ENCODE measurements at places on chromosomes 12 and 14.

- DNase-seq: no peak
Measured at GRCh38 chr12:1398673-1399072, 195.7 kb downstream of the FBXL14 start.

DNA sequence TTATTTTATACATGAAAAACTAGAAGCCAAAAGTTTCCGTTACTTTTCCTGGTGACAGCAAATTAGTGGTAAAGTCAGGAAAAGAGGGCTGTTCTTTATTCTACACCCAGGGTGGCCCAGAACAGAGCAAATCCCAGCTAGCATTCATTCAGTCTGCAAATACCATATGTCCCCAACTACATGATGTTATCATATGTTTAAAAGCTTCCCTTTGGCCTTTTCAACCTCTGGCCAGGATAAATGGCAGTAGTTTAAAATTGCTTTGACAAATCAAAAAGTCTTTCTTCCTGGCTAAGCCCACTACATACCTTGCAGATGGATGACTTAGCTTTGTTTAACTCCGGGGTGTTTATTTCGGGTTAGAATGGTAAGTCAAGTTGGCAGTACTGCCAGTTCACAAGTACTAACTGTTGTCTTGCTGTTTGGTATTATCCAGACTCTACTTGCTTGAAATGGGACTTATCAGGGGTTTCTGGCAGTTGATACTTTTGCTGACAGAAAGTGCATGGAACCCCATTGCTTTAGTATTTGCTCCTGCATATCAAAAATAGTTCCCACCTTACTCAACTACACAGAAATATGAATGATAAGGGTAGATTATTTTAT is 69.7 kb downstream of the PKP2 start:
- no peak for DNase-seq

- DNase-seq: no peak
Measured at GRCh38 chr14:105918496-105919262, 392.3 kb downstream of the TMEM121 start.

GRCh38 chr12:109777544-109777943 is 55.7 kb downstream of the TRPV4 start:
- DNase-seq: peak; percentile 70

DNA sequence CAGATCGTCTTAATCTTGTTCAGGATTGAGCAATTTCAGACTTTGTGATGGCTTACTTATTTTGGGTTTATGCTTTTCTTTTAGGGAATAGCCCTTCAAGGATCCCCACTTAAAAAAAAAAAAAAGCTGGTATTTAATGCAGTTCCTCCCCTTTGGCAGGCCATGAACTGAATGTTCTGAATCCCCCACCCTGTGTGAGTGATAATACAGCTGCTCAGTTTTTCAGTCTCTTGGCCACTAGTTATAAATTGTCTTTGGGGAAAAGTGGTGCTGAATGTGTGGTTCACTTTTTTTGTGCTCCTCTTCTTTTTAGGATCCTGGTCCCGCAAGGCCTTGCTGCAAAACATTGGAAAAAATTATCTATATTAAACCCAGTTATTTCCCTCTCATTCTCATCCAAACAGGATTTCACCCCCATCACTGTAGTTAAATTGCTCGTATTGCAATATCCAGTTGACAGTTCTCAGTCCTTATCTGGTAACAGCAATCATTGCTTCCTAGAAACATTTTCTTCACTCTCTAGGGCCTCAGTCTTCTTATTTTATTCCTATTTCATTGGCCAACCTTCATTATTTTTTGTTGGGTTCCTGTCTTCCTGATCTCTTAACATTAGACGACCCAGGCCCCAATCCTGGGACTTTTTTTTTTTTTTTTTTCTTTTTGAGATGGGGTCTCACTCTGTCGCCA is 73.1 kb upstream of the PAWR start:
- no peak for DNase-seq

GRCh38 chr12:76559400-76560085 is at the start of gene OSBPL8:
TSS of gene OSBPL8 (minus strand) at chr12:76559771. CDS start at chr12:76487551, 72,220 bp downstream.
- DNase-seq: peak; percentile 82

DNA sequence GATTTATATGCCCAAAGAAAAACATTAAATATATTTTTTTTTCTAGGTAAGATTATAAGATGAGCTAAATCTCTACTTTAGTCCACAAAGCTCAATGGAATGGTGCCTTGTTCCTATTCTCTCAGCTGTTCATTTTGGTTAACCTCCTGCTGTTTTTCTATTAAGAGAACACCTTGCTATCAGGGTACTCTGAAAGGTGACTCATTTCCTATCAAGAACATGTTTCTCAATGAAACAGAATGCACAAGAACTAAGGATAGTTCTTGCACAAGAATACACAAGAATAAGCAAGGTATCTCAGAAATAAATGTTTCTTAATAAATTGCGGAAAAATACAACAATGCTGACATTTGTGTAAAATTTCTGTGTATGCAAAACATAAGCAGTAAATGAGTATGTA is 14.1 kb downstream of the ABCD2 start:
- DNase-seq: no peak

DNA sequence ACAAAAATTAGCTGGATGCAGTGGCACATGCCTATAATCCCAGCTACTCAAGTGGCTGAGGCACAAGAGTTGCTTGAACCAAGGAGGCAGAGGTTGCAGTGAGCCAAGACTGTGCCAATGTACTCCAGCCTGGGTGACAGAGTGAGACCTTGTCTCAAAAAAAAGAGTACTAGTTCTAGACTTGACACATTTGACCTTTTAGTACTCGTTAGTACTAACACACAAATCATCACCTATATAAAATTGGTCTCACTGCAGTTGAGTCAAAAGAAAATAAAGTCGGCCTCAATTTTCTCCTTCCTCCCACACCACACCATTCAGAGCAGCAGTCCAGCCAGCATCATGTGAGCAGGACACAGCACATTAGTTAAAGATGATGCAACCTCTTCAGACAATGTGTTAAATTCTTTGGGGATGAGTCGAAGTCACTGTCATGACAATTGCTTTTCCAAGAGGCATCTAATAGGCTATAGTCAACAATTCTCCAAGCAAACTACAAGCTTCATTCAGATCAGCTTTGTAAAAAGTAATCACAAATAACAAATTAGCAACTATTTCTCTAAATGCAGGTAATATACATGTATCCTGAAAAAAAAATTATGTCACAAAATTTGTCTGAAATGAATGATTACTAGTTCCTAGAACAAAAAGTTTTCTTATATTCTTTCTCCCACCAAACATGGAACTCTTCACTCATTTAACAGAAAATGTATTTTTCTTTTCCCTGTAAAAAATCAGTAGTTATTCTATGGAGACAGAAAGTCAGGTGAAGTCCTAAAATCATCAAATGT is 55.6 kb downstream of the CLIP1 start:
- peak; percentile 40 for DNase-seq

DNA sequence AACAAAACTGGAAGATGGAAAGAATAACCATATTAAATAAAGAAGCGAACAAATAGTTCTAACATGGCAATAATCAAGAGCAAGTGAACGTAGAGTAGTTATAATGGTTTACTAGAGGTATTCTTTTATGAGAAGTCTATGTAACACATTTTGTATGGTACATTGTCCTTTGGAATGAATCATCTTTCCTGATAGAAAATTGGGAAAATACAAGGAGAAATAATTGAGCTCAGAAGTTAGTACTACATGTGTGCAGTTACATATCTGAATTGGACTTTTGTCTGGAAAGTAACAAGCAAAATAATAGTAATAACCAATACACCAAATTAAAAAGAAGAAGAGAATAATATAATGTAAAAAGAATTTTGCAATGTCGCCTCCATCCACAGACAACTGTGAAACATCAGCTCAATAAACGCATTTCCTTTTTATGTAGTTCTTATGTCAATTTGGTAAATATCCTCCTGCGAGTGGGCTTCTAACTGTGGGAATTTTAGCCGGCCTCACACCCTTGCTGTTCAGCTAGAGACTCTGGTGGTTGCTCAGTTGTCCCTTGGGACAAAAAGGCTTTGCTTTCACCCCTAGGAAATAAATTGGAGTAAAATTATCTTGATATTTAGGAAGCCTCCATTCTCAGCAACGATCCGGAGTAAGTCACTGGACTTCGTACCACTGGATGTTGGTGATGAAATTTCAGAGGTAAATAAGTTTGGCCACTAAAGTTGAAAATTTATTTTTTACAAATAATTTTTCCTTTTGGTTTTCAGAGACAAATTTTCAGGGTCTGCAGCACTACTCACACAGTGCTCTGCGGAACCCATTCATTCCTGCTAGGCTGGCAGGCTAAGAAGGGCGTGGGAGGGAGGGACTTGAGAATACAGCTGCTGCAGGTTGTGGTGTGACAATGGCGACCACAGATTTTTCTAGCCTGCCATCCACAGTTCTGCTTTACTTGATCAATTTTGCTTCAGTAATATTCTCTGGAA is 1.1 kb upstream of the TUBA1A start:
- DNase-seq: no peak

GRCh38 chr14:20631023-20631879 is 10.2 kb downstream of the OR6S1 start:
- DNase-seq: no peak

- DNase-seq: no peak
Measured at GRCh38 chr12:118790578-118790977, 190.8 kb upstream of the SRRM4 start.

DNA sequence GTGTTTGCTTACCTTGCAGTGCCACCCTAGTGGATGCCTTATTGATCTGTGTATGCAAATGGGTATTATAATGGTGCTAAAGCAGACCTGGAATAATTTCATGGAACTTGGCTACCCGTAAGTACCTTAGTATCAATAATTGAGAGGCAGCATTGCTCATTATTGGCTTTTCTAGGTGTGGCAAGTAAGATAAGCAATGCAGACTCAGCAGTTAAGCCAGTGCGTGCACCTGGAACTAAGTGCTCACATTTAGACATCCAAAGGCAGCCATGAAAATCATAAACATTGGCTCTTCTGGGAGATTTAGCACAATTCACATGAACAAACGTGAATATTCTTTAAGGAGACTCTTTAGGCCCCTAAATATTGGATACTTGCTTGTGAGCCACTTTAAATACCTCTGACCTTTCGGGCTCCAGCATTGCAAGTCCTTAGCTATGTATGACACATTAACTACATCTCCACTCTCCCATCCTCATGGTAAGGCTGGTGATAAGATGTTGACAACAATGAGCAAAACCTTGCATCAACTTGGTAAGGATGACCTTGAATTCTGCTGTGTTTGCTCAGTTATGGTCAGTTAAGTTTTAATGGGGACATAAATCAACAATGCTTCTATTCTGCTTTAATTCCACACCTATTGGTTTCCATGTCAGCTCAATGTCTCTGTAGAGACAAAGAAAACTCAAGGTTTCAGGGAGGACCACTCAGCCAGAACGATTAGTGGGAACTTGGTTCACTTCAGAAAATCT is 112.0 kb downstream of the SLC5A8 start:
- DNase-seq: no peak

GRCh38 chr14:38866461-38866860 is 236.6 kb downstream of the SEC23A start:
- no peak for DNase-seq

DNA sequence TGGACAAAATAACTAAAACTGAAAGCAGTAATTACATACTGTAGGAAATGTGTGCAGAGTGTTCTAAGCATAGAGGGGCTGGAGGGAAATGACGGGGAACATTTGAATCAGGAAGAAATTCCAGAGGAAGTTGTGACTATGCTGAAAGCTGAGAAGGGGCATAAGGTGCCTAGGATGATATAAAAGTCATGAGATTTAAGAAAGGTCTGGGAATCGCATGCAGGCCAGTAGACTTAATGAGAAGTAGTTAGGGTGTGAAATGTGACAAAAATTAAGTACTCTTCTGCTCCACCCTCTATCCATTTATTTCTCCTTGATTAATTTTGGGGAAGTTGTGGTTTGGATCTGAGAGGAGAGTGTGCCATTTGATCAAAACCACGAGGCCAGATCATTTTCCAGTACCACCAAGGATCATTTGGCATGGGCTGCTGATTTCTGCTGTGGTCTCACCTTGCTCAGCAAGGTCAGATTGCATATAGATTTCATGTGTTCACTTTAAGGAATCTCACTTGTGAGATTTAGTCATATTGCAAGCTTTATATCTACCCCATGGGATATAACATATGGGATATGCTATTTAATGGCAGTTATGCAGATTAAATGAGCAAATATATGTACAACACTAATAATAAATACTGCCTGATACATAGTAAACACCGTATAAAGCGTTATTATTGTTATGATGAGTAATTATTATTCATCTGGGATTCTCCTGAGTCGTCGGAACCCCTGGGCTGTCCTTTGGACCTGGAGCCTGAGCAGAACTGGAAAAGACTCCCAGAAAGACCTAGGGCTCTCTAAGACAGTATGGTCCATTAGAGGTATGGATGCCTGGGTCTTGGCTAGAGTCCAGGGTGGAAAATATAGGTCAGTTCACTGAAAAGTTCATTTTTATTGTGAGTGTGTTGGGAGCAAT is 72.3 kb downstream of the SRGAP1 start:
- DNase-seq: no peak

GRCh38 chr12:31570880-31571279 is 20.1 kb downstream of the DENND5B start:
- no peak for DNase-seq

- DNase-seq: no peak
Measured at GRCh38 chr12:24494401-24494800, 454.5 kb downstream of the BCAT1 start.

DNA sequence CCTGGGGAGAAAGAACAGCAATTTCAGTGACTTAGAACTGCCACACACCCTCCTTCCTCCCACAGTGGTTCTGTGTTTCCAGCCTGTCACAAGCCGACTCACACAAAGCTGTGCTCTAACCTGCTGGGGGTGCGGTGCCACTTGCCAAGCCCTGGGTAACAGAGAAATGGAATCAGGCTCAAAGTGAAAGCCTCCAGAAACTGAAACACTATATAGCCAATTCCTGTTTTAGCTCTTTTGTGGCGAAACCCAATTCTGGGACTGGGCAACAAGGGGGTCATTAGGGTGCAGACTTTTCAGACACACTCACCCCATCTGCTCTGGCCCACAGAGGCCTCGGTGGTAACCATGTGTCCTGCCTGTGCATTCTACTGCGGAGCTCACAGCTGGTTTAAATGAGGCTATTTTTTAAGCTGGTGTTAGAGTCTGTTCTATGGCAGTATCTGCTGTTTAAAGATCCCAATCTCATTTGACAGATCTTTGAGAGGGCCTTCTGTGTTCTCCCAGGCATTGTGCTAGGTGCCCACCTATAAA is 15.2 kb upstream of the ACTR6 start:
- DNase-seq: no peak

DNA sequence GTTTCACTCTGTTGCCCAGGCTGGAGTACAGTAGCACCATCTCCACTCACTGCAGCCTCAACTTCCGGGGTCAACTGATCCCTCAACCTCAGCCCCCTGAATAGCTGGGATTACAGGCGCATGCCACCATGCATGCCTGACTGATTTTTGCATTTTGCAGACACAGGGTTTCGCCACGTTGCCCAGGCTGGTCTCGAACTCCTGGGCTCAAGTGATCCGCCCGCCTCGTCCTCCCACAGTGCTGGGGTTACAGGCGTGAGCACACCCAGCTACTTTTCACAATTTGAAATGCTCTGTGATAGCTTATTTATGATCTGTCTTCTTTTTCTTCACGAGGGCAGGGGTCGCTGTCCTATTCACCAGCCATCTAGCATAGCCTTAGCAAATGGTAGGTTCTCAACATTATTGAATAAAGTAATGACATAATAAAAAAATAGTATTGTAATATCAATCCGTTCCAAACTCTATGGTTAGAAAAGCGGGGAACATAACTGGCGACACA is 477 bp upstream of the DDX47 start:
- no peak for DNase-seq

Measured in HuH-7.5 (cell line).